Activated naive CD4-positive, alpha-beta T cell (primary cell): ENCODE measurements at places on chromosomes 7 and 10.

GRCh38 chr7:84247591-84247990 lies 53.0 kb upstream of the SEMA3A start:
- DNase-seq = no peak

GRCh38 chr10:132691711-132692153 lies 94.2 kb downstream of the NKX6-2 start:
- no peak for DNase-seq

DNA sequence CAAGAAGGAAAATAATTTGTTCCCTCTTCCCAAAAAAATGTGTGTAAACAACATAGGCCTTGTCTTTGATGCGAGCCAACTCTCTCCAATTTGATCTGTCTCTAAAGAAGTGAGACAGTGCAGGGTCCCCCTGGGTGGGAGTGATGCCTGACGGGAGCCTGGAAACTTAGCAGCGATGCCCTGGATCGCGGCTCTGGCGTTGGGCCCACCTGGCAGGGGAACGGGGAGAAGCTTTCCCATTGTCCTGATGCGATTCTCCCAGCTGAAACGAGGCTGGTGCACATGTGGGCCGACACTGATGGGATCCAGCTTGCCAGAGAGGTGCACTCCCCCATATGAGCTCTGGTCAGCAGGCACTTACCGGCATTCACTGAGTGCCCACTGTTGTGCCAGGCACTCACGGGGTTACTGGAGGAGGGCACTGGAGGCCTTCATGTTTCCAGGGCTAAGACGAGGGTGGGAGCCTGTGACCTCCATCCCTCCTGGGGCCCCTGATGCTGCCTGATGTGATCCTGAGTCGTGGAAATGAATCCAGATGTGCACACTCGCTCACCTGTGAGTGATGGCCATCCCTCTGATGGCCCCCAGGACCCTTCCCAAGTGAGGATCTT lies 132.8 kb downstream of the PTPN20 start:
- no peak for DNase-seq

GRCh38 chr10:67607472-67607871 lies 88.5 kb downstream of the CTNNA3 start:
- no peak for DNase-seq

- DNase-seq = no peak
These were observed 586.4 kb upstream of the SEMA3D start for GRCh38 chr7:85773116-85773728.

GRCh38 chr7:94400022-94400421 lies 5.3 kb downstream of the COL1A2 start:
- no peak for DNase-seq

GRCh38 chr7:38360776-38361175 lies 87.3 kb upstream of the TARP start:
- DNase-seq = no peak

DNA sequence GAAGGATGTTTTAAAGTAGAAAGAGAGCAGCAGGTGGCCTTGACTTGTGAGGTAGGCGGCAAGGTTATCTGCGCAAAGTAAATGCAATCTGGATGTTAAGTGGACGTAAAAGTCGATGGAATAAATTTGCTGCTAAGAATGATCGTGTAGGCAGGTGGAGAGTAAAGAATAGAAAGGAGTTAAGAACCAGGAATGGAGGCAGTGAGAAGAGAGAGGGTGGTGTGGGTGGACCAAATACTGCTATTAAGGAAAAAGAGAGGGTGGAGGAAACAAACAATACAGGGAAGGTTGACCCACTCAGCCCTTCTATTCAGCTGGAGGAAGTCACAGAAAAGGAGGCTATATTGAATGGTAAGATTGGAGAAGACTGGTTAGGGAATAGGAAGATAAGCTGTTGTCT lies 1.9 kb upstream of the CUL1 start:
- no peak for DNase-seq

DNA sequence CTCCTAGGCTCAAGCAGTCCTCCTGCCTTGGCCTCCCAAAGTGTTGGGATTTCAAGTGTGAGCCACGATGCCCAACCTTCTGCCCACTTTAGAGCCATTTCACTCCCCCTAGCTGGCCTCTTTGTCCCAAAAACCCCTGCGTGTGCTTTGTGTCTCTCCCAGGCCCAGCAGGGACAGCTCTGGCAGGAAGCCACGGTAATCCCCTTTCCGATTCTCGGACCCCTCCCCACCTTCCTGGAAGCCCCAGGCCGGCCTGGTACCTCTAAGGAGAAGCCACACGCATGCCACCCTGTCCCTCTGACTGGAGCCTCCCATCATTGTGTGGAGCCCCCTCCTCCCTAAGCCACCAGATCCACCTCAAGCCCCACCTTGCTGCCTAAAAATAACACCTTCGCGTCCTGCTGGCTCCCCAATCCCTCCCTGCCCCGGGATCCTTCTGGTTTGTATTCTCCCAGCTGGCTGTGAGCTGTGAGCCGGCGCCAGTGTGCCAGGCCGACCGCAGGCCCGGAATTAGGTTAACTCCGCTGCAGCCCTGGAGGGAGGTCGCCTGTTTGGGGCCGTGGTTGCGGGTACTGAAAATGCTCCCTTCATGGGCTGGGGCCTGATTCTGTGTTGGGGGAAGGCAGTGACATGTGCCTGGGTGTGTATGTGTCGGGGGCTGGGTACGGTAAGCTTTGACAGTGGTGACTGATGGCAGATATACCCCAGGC lies 16.4 kb upstream of the SRRM3 start:
- no peak for DNase-seq

GRCh38 chr10:102159051-102159597 lies 6.9 kb downstream of the NOLC1 start:
- DNase-seq = no peak

DNA sequence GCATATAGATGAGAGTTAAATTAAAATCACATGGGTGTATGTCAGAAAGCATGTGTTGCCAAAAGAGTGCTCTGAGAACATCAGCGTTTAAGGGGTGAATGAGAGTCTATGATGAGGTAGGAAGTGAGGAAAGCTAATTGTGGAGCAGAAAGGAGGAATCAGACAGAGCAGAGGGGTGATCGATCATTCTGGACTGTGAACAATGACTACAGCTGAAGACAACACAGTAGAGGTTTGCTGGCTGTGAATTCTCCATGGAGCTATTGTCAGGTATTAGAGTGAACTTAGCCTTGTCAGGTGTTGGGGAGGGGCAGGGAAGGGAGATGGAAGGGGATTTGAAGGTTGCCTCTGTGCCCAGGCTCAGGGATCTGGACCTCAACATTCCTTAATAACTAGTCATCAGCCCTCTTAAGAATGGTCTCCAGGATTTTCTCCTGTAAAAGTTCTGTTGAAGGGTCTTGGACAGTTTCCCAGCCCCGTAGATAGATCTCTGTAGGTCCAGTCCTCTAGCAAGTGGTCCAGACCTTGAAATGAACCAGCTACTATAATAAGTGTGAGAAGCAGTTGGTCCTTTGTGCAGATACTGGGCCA lies 57.1 kb downstream of the KIF5B start:
- no peak for DNase-seq

DNA sequence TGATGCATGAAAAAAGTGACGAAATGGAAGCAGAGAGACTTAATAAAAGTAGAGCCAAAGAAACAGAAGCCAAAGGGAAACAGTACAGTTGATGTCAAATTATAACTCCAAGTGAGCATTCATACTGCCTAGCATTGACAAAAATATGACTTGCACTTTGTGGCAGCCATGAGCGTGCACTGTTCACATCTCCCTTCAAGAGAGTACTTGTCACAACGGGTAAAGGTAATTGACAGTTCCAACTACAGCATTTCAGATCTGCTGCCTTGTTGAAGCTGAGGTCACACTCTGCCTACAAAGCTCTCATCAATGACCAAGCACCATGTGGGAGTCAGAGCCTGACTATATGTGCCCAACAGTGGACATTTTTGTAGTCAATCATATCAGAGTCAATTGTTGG lies 54.3 kb downstream of the IQUB start:
- no peak for DNase-seq

- DNase-seq = no peak
These were observed 79.5 kb upstream of the INSYN2A start for GRCh38 chr10:127275793-127276450.
